ENCODE measurements at places on chromosomes 5 and 9. TPM values are rescaled to one million over a fixed set of nuclear protein-coding genes. Genes with fewer than 3 reads are reported as not detected.

- DNase-seq = no peak
Measured at GRCh38 chr5:54717870-54718269, 200.3 kb downstream of the SNX18 start.

- no peak for DNase-seq
Measured at GRCh38 chr5:4215143-4215542, 619.5 kb downstream of the IRX1 start.

The EIF4E1B gene
- not detected for total RNA-seq

DNA sequence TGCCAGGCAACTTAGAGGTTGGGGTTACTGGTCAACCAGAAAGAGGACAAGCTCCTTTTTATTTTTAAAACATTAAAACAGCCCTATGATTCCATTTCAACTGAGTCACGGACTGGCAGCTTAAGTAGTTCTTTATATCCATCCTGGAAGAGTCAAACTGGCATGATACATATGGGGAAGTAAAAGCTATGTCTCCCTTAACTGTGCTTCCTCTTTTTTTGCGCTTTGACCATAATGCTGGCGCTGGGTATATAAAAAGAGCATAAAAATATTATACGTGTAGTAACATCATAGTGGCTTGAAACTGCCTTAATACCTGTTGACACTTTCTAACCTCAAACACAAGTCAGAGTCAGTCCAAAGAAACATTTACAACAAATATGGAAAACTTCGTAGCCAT, 274.4 kb downstream of the CSNK1G3 start:
- DNase-seq = no peak
